Pancreas (tissue), 10 donors: ENCODE measurements at places on chromosomes 5 and 9. TPM values are rescaled to one million over a fixed set of nuclear protein-coding genes. Genes with fewer than 3 reads are reported as not detected.

GZMA gene
- polyA plus RNA-seq = 0.42 TPM

TERT gene
- not detected for polyA plus RNA-seq

LIX1 gene
- 0.12 TPM for polyA plus RNA-seq

PKD2L2 gene
- not detected for polyA plus RNA-seq

HTR4 gene
- not detected for polyA plus RNA-seq

SLC34A3 gene
- polyA plus RNA-seq = 0.42 TPM

BHMT2 gene
- polyA plus RNA-seq = 2.8 TPM

SMIM32 gene
- 4.2 TPM for polyA plus RNA-seq

PCDHB8 gene
- 0.49 TPM for polyA plus RNA-seq

GRM6 gene
- polyA plus RNA-seq = not detected

BTNL3 gene
- 0.14 TPM for polyA plus RNA-seq

MARVELD2 gene
- polyA plus RNA-seq = 5.6 TPM

SPATA31D3 gene
- polyA plus RNA-seq = not detected

KIF24 gene
- 0.38 TPM for polyA plus RNA-seq

INSL4 gene
- not detected for polyA plus RNA-seq

SPINK5 gene
- 0.23 TPM for polyA plus RNA-seq

CDH10 gene
- polyA plus RNA-seq = 2.9 TPM

PCDHGA9 gene
- 1.3 TPM for polyA plus RNA-seq

LRRTM2 gene
- polyA plus RNA-seq = 0.21 TPM

SMIM33 gene
- polyA plus RNA-seq = not detected

ARSI gene
- polyA plus RNA-seq = not detected

PCDHGB7 gene
- 1.0 TPM for polyA plus RNA-seq

MYMK gene
- polyA plus RNA-seq = not detected

FTMT gene
- polyA plus RNA-seq = not detected

SLC30A5 gene
- polyA plus RNA-seq = 32.4 TPM

RNF224 gene
- polyA plus RNA-seq = 0.61 TPM

TMEFF1 gene
- not detected for polyA plus RNA-seq

HACD4 gene
- 0.23 TPM for polyA plus RNA-seq

PSMD5 gene
- polyA plus RNA-seq = 5.8 TPM

MSH3 gene
- 2.1 TPM for polyA plus RNA-seq

MELK gene
- 0.23 TPM for polyA plus RNA-seq

RPS14 gene
- 2,004 TPM for polyA plus RNA-seq

SLC4A9 gene
- 0.89 TPM for polyA plus RNA-seq

LHFPL2 gene
- 4.0 TPM for polyA plus RNA-seq

SAXO1 gene
- polyA plus RNA-seq = 0.08 TPM
